ENCODE measurements at places on chromosomes 5 and 9.

GRCh38 chr9:123090198-123090896 is 56.9 kb downstream of the GPR21 start:
- no peak for DNase-seq

DNA sequence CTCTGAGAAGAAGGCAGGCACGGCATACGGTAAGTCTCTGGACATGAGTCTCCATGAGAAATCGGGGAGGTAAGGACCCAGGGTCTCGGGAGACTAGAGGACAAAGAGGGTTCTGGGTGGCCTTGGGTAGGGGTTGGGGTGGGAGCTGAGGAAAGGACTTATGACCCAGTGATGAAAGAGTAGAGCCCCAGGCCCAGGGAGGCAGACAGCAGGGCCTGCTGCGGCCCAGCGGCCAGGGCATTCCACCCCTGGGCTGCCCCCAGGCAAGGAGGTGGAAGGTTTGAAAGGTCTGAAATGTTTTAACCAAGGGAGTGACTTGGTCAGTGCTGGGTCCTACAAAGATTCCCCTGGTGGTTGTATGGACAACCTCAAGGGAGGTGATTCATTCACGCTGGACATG is 89.1 kb downstream of the CRB2 start:
- no peak for DNase-seq

- DNase-seq, result no peak
Observed at GRCh38 chr5:159503236-159503635, 172.9 kb upstream of the IL12B start.

DNA sequence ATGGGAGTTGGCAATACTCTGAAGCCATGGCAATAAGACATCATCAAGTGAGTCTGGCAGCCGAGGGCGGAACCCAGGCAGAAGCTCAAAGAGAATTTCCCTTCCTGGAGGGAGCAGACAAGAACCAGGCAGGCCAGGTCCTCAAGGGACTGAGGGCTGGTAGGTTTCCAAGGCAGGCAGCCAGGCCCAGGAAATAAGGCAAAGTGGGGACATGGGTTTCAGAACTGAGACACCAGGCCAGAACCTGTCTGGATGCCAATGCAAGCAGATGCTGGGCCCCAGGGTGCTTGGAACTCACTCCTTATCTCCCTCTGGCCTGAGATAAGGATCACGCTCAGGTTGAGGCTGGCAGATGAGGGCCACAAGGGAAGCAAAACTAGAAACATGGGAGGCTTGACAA is 8.9 kb downstream of the TSSK1B start:
- DNase-seq, result no peak

DNA sequence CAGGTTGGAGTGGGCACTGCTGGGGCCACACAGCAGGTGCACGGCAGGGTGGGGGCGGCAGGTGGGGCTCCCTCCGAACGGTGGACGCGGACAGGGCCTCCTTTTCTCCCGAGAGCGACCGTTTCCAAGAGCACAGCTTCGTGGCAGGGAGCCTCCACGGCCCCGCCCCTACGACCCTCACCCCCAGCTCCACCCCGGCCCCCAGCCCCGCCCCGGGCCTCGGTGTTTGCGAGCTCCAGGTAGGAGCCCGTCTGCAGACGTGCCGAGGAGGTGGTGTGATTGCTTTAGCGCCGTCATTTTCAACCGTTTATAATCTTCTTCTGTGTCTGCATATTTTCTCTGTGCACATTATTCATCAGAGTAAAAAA is 8.8 kb downstream of the GRIN1 start:
- DNase-seq, result no peak

DNA sequence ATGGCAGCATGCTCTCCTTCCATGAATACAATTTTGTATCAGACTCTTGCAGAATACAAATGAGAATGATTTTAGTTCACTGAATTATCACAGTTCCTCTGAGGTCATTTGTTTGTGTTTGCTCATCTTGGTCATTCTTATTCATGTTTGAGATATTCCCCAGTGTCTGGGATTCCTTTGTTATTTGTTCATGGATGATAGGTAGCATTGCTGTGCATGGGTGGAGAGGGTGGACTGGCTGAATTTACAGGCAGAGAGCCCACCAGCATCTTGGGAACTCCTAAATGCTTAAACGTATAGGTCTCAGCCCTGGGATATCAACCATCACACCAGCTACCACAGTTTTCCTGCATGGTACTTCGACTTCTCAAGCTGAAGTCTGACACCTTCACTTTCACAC is 459.8 kb downstream of the CCDC171 start:
- DNase-seq, result no peak

DNA sequence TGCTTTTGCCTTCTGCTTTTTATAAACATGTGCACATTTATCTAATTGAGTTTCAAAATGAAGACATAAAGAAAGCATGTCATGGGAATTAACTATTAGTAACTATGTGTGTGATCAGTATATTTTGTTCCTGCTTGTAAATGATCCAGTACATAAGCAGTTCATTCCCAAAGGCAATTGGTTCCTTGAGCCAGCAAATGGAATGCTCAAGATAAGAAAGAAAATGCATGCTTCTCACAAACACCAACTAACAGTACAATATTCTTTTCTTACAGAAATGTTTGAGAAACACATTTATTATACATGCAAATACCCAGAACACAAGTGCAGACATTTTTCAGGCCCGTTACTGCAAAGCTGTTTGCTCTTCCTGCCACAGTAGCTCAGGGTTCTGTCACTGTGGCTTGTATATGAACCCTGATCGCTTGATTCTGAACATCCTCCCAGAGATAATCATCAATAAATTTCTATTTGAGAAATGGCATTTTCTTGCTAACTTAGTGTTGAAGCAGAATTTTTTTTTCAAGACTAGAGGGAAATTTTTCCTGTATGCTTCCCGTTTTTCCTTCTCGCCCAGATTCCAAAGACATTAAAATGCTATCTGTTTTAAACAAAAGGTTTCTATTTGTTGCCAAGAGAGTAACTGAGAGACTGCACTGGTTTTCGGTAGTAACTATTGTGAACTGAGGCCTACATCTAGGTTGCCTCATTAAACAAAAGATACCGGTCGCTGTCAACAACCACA is 1.9 kb downstream of the GNAQ start:
- DNase-seq, result no peak

- no peak for DNase-seq
Observed at GRCh38 chr5:150545246-150545645, 37.3 kb downstream of the NDST1 start.

- peak; percentile 58 for DNase-seq
Observed at GRCh38 chr9:124258607-124259157, 933 bp downstream of the NEK6 start.

- no peak for DNase-seq
Observed at GRCh38 chr9:134181648-134182034, 17.3 kb upstream of the RNU6ATAC start.

GRCh38 chr9:92965061-92965758 is 17.9 kb downstream of the FGD3 start:
- no peak for DNase-seq

DNA sequence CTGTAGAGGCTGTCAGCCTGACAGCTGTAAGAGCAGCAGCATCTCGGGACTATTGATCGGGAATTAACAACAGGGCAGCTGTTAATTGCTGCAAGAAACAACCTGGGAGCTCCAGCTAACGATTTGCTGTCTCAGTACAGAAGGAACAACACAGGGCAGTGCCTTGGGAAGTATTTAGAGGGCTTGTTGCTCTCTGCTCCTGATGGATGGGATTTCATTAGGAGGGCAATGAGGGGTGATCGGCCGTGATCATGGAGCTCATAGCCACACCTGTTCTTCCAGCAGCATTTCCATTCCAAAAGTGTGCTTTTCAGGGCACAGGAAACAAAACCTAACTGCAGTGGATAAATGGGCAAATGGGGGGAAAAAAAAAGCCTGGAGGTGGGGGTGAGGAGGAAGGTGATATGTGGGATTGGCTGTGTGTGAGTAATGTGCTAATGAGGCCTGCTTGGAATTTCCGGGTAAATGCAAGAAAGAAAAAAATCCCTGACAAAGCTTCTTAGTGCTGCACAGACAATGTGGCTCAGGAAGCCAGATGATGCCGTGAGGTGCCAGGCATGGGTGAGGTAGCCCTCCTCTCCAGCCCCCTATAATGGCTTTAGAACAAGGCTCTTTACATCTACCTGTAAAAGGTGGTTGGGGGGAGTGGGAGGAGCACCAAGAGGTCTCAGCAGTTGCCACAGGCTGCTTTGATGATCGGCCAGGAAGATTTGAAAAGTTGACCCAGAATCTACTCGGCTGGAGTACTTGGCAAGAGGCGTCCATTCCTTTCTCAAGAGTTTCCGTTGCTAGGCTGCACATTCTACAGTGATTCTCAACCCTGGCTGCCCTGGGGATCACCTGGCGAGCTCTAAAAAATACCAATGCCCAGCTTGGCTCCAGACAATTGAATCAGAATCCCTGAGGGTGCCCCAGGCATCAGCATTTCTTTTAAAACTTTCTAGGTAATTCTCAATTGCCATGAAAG is 139.5 kb upstream of the KLF9 start:
- DNase-seq, result peak; percentile 73

GRCh38 chr9:133160742-133161546 is 2.8 kb downstream of the GBGT1 start:
- peak; percentile 68 for DNase-seq

- DNase-seq, result peak; percentile 85
Observed at GRCh38 chr9:124880501-124880900, 18.6 kb downstream of the ARPC5L start.

DNA sequence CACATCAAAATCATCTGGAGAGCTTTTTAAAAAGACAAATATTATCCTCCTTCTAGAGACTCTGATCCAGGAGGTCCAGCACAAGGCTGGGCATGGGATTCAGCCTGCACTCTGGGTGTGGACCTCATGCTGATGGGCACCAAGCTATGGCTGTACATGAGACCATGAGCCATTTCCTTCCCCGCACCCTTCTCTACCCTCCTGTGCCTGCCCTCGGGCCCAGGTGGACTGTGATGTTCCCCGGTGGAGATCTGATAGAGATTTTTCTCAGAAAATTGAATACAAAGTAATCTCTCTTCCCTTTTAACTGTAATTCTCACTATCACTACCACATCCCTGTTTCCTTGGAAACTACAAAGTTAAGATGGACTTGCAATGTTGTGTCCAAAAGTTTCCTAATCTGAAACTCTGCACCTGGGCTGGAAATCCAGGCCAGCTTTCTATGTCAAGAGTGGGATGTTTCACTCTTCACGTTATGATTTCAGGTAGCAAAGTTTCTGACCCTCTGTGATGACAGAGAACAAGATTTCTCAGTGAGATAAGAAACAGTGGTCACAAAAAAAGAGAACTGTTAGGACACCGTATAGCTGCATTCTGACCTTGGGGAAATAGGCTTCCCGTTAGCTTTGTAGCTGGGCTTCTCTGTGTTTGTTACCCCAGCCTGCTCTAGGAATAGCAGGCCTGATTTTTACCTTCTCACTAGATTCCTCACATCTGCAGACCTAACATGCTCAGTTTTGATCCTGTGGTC is 11.5 kb downstream of the SFXN1 start:
- no peak for DNase-seq

DNA sequence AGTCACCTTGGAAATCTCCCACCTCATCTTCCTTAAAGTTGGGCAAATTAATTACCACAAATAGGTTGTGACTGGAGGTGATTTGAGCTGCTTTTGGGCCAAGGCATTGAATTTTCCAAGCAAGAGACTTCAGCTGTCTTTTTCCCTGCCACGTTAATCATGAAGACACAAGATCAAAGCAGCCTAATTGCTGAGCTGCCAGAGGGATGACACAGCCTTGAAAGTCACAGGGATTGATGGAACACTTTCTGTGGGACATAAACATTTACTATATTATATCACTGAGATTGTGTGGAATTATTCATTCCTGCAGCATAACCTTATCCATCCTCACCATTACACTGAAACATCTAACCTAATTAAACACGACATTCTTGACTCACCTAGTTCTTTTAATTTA is 172.2 kb downstream of the FAM170A start:
- DNase-seq, result no peak

- no peak for DNase-seq
Observed at GRCh38 chr5:163498886-163499285, 6.5 kb upstream of the MAT2B start.

DNA sequence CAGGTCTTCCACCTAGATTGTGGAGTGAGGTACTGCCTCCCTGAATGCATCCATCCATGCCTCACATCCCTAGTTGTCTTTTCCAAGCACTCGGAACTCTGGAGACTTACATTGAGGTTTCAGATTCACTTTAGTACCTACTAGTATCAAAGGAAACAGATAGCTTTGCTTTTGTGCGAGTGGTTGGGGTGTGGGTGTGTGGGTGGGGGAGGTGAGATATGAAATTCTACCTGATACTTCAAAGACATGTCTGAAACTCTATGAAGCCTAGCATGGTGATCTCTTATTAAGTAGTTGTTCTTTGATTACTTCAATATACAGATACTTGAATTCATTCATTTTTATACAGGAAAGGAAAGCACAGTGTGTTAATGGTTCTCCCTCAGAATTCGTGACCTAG is 64.4 kb downstream of the MCCC2 start:
- DNase-seq, result no peak

GRCh38 chr5:149240354-149240998 is 31.2 kb upstream of the AFAP1L1 start:
- DNase-seq, result no peak

- no peak for DNase-seq
Observed at GRCh38 chr5:102596951-102597350, 98.2 kb upstream of the SLCO6A1 start.

GRCh38 chr5:83556190-83556589 is 84.6 kb downstream of the VCAN start:
- DNase-seq, result no peak

- no peak for DNase-seq
Observed at GRCh38 chr5:97476852-97477534, 293.9 kb upstream of the RIOK2 start.

- DNase-seq, result no peak
Observed at GRCh38 chr5:32277798-32278197, 34.9 kb downstream of the MTMR12 start.

All from GM23338 (cell line).